ENCODE measurements at places on chromosomes 7 and 10.

DNA sequence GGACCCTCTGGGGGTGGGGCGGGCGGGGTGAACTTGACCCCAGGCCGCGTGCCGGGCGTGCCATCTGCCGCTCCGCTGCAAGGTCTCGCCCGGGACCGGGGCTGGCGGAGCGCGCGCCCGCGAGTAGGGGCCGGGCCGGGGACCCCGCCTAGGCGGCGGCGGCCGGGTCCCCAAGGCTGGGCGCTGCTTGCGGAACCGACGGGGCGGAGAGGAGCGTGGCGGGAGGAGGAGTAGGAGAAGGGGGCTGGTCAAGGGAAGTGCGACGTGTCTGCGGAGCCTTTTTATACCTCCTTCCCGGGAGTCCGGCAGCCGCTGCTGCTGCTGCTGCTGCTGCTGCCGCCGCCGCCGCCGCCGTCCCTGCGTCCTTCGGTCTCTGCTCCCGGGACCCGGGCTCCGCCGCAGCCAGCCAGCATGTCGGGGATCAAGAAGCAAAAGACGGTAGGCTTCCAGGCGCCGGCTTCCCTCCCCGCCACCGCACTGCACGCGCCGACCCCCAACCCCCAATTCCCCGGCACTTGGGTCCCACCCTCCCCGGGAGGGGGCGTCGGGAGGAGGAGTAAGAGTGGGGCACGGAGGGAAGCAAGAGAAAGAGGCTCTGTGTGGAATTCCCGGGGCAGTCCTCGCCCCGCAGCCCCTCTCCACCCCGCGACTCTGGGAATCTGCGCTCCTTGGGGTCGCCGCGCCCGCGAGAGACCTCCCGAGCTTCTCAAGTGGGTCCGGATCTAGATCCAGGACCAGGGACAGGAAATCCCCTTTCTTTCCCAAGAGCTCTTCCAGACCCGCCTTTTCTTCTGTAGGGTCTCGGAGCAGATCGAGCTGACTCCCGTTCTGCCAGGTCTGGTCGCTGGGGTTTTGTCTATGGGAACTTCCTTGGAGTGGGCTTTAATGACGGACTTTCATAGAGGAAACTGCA is at the start of gene PAPSS2:
PAPSS2 (plus strand) TSS at position 308 of the 913 bp plus-strand sequence; CDS start at position 412, 104 bp downstream.
- peaks cover 7% of the 10 kb centered on the region for H3K4me1 ChIP-seq
- peak; percentile 86 for DNase-seq
- peak within 1 kb of the TSS; percentile 78 for H3K4me3 ChIP-seq
- no peaks in the 10 kb centered on the region for H3K27me3 ChIP-seq
- H3K27ac ChIP-seq: peak within 1 kb of the TSS; percentile 58

DNA sequence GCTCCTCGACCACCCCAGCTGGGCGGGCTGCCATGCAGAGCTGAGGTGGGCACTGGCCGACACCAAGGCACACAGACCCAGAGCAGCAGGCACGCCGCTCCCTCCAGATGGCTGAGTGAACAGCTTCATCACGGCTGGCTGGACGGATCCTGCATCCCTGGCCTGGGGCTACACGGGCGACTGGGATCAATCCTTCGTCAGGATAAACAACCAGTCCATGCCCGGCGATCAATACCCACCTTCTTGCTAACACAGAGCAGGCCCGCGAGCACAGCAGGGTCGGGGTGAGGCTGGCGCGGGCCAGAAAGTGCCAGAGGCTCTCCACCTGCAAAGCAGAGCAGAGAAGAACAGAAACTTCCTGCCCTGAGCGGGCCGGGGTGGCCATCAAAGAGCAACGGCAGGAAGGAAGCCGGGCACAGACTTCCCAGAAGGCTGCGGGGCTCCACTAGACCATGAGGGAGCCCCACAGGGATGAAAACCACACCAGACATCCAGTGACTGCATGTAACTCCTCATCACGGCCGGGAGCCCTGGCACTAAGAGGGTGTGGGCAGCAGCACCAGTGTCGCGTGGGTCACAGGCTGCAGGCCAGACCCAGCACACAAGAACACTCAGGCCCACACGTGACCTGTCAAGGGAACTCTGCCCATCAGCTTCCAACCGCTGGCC is 166.4 kb downstream of the MAD1L1 start:
- DNase-seq: no peak
- H3K36me3 ChIP-seq: no peaks in the 10 kb centered on the region
- H3K27ac ChIP-seq: no peak overlapping the region
- no peak overlapping the region for H3K4me3 ChIP-seq
- no peaks in the 10 kb centered on the region for H3K27me3 ChIP-seq

GRCh38 chr10:16890691-16891090 is 73.5 kb upstream of the RSU1 start:
- no peaks in the 10 kb centered on the region for H3K27me3 ChIP-seq
- H3K4me1 ChIP-seq: peaks cover 22% of the 10 kb centered on the region
- no peaks in the 10 kb centered on the region for H3K36me3 ChIP-seq
- no peak for DNase-seq
- no peak overlapping the region for H3K4me3 ChIP-seq
- H3K27ac ChIP-seq: no peak overlapping the region

DNA sequence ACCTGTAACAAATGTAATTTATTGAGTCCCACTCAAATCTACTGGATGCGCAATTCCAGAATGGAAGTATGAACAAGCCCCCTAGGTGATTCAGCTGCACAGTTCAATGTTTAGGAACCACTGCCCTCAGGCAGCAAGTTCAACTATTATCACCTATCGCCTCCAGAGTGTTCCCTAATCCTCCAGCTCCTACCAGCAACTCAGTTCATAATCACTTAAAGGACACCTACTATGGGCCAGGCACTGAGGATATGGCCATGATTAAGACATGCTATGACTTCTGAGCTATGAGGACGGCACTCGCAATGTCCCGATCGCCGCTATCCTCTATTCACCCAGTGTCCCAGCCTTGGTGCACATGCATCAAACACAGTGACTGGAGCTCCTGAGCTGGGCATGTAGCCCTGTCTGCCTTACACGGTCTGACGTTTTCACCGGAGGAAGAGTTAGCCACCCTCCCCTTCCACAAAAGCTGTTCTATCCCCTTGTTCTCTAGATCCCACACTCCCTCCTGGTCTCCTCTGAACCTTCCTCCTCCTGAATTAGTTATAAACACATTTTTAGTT is 22.3 kb downstream of the RHEB start:
- H3K4me1 ChIP-seq: peaks cover 22% of the 10 kb centered on the region
- H3K36me3 ChIP-seq: no peaks in the 10 kb centered on the region
- no peaks in the 10 kb centered on the region for H3K27me3 ChIP-seq
- no peak overlapping the region for H3K4me3 ChIP-seq
- no peak overlapping the region for H3K27ac ChIP-seq

DNA sequence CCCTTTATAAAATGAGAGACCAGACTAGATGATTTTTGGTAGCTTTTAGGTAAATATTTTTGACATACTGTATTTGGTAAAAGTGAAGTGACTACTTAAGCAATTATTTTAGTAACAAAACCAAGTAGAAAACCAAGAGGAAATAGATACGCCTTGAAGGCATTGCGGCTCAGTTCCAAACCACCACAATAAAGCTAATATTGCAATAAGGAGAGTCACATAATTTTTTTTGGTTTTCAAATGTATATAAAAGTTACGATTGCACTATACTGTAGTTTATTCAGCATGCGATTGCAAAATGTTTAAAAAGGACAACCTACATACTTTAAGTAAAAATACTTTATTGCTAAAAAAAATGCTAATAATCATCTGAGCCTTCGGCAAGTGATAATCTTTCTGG is 581.7 kb upstream of the POT1 start:
- no peaks in the 10 kb centered on the region for H3K27me3 ChIP-seq
- no peak overlapping the region for H3K27ac ChIP-seq
- no peaks in the 10 kb centered on the region for H3K36me3 ChIP-seq

Data from pancreas (tissue), 10 donors.